ENCODE measurements at places on chromosomes 7 and 10.

GRCh38 chr7:120735791-120736190 is 122.2 kb downstream of the TSPAN12 start:
- DNase-seq = no peak

GRCh38 chr7:1011297-1012003 is 28.5 kb downstream of the CYP2W1 start:
- DNase-seq = no peak

GRCh38 chr7:10940704-10941355 is 32.8 kb upstream of the PHF14 start:
- peak; percentile 37 for DNase-seq

- DNase-seq = no peak
Measured at GRCh38 chr7:123674399-123675180, 18.9 kb downstream of the LMOD2 start.

DNA sequence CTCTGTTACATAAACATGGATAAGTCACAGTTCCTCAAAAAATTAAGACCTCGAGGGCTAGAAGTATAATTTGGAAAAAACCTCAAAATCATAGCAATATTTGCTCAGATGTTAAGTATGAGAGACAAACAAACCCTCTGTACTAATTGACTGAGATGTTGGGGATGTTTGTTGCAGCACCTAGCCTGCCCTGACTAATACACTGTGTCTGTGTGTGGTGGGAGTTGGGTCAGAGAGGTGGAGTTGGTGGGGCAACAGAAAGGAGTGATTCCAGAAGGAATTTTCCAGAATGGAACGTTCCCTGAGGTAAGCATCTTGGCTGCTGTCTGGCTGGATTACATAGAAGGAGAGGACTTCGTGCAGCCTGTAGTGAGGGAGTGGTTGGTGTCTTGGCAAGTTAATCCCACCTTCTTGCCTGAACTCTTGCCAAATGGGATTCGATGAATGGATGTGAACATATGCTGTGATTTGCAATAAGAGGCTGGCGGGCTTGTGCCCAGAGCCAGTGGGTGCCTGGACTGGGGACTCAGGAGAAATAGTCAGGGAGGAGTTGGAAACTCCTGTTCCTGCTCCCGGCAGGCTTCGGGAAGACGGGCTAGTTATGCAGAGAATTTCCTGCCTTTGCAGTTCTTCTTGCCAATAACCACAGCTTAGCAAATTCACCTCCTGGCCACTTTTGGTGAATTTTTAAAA is 9.3 kb upstream of the FAM180A start:
- DNase-seq = no peak

DNA sequence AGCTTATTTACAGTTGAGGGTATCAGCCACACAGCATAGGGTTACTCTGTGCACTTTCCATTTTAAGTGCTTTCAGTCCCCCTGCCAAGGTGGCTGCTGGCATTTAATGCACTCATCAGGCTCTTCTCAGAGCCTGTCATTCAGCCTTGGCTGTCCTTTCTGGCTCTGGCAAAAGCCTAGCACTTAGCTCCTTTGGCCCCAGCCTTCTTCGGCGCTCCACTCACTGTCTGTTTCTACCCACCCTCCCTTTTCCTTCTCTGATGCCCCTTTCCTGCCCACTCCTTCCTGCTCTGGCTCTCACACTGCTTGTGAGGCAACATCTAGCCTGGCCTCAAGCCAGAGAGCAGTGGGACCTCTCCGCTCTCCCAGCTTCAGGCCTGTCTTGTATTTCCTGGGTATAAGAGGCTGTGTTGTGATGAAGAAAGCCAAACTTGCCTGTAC is 60.2 kb downstream of the WIPF3 start:
- no peak for DNase-seq

DNA sequence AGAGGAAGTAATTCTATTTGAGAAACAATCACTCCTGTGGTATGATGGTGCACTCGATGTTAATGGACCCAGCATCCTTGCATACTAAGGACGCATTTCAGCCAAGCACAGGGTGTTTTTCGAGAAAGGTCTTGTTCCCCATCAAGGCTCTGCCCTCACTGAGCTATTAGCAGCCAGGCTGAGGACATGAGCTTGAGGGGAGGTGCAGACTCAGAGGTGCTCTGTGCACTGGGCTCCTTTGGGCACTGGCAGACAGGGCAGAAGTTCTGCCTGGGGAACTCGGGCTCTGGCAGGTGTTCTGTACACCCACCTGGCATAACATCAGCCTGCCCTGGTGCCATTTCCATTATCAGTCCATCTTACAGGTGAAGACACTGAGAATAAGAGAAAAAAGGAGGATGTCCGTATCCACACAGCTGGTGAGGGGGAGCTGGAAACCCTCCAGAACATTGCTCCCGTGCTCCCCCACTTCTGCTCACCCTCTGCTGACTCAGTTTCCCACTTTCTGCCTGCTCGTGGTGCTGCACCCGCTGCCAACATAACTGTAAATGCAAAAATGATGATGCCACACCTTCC is 92.7 kb upstream of the RET start:
- no peak for DNase-seq

DNA sequence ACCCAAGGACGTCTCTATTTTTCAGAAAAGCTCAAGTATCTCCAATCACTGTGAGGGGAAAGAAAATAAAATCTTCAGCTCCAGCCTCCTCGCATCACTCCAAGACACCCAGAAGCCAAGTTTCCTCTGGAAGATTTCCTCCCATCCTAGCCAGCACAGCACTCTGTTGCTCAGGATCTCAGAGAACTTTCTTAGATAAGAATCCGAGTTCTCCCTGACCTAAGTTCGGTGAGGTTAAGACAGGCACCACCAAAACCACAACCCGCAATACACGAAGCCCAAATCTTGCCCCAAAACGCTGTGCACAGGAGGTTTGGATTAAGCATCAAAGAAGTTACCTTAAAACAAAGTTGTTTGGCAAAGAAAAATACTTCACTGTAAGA is 4.2 kb downstream of the FAM53B start:
- DNase-seq = no peak

DNA sequence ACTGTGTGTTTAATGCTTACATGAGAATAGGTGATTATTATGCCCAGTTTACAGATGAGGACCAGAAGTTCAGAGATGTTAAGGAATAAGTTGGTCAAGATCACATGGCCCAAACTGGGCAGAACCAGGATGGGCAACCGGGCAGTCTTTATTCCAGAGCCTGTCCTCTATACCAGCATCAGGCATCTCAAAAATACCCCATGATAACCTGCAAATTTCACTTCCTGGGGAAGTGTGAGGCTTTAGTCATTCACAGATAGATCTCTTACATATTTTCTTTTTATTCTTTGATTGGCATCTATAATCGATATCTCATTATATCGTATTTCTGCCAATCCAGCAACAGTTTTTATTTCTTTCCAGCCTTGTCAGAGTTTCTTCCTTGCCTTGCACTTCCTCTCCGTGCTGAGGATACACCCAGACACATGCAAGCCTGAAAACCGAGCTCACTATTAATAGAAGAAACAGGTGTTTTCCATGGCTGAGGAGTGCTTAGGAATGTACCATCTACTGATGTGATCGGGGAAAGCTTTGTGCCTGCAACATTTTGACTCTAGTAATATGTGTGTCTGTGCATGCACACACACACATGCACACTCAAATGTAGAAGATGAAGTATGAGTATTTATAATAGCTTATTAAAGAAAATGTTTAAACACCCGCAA is 82.4 kb downstream of the CREM start:
- DNase-seq = no peak

GRCh38 chr10:18214691-18215563 is 74.7 kb downstream of the CACNB2 start:
- DNase-seq = no peak

GRCh38 chr10:43737003-43737402 is 88.3 kb upstream of the ZNF32 start:
- no peak for DNase-seq

GRCh38 chr10:119243967-119244366 is 36.6 kb downstream of the GRK5 start:
- no peak for DNase-seq

DNA sequence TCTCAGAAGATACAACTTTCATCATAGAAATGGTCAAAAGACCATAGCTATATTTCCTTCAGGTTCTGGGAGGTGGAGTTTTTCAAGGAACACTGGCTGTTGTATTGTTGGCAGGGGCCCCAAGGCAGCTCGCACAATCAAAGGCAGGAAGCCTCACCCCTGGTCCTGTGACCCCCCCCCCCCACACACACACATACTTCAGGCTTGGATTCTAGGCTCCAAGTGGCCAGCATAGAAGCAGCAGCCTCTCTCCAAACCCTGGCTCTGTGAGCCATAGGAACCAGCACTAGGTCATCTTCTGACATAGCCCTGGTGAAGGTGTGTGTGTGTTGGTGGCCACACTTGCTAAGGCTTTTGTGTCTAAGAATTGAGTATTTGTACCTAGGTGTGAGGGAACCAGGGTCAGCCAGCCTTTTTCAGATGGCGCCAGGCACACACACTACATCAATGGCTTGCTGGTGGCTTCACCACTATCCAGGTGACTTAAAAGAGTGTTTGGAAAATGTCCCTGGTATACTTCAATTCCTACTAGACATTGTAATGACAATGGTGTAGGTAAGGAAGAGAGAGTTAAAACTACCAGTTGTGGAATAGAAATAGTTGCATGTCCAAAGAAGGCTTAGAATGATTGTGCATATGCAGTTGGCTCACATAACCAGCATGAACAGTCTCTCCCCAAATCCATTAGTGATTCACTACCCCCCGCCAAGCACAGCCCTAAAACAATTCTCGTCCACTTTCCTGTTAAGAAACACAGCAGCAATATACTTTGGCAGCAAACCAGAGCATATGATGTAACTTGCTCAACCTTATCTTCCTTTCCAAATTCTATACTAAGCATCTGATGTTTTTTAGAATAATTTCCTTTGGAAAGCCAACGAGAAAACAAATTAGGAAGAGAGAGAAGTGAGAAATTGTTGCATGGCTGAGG is 91.3 kb downstream of the AVL9 start:
- no peak for DNase-seq

- no peak for DNase-seq
Measured at GRCh38 chr7:121913947-121914675, 41.1 kb downstream of the PTPRZ1 start.

- DNase-seq = no peak
Measured at GRCh38 chr7:18671176-18671575, 175.6 kb downstream of the HDAC9 start.

DNA sequence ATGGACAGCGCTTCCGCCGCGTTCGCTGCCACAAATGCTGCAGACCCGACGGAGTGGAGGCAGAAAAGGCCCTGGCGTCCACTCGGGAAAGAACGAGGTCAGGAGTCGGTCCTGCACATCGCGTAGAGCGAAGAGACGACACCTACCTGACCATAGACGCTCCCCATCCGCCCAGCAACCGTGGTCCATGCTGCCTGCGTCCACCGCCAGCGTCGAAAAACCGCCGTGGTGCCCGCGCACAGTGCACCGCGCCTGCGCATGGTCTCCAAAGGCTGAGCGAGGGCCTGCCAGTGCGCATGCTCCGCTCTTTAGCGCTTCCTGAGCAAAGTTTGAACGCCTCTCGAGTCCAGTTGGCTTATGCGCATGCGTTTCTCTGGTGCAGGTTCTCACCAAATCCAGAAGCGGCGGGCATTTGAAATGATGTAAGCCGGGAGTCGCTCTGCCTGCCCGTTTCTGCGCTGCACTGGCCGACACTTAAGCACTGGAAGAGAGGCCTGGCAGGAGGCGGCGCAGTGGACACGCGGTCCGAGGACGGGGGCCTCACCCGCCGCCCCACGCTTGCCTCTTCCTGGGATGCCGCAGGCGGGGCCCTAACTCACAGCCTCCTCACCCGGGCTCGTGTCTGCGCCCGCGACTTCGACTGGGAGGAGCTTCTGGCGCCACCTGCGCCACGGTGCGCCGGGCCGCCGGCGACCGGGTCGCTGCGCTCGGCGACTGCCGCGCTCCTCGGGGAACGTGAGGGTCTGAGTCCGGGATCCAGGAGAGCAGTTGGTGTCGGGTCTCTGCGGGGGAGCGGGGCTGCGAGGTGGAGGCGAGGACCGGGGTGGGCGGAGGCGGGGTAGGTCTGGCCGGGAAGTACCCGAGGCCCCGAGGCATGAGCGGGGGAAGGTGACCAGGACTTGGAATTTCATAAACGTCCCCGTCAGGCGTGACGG is at the start of gene FAM24B:
Gene FAM24B, minus strand, starts transcription at position 243 of the 935 bp plus-strand sequence. CDS start 29,066 bp downstream, outside the sequence.
- peak; percentile 85 for DNase-seq
